NCI-H446 treated with DMSO at 0.1 percent for 48 hours (cell line): ENCODE measurements at places on chromosomes 5 and 9.

GRCh38 chr5:36675282-36675681, 68.9 kb downstream of the SLC1A3 start:
- DNase-seq, result no peak

DNA sequence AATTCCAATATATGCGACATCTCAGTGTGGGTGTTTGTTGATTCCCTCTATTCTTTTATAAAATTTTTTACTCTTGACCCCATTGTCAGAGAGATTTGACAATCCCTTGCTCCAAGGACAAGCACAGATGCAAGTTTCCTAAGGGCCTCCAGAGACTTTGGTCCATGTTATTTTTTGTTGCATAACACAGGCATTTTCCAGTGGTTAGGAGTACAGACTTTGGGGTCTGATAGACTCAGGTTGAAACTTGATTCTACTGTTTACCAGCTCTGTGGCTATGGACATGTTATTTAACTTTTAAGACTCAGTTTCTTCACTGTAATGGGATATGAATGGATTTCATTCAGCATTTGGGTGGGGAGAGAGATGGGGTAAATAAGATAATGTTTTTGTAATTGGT, 361.3 kb downstream of the ENC1 start:
- DNase-seq, result no peak

DNA sequence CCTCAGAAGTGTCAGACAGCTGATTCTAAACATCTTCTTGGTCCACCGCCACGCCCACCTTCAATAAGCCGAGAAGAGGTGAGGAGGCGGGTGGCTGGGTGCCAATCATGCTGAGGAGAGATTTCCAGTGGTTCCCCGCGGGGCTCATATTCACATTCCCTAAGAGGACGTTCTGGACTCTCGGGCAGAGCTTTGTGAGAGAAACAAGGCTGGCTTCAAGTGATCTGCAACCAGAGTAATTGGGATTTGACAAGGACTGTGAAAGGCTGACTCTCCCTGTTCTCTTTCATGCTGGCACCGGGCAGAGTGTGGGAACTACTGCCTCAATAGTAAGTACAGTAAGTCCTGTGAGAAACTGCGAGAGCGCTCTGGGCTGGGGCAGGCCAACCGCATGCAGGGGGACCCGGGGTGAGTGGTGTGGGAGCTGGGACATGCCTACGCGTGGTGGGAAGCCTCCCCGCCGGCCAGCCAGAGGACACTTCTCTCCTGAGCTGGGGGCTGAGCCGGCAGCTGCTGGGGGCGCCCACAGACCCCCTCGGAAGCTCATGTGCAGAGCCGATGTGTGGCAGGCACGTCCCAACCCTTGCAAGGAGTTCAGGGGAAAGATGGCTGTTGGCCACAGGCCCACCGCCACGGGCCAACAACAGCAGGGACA, 110.9 kb downstream of the LIFR start:
- no peak for DNase-seq

DNA sequence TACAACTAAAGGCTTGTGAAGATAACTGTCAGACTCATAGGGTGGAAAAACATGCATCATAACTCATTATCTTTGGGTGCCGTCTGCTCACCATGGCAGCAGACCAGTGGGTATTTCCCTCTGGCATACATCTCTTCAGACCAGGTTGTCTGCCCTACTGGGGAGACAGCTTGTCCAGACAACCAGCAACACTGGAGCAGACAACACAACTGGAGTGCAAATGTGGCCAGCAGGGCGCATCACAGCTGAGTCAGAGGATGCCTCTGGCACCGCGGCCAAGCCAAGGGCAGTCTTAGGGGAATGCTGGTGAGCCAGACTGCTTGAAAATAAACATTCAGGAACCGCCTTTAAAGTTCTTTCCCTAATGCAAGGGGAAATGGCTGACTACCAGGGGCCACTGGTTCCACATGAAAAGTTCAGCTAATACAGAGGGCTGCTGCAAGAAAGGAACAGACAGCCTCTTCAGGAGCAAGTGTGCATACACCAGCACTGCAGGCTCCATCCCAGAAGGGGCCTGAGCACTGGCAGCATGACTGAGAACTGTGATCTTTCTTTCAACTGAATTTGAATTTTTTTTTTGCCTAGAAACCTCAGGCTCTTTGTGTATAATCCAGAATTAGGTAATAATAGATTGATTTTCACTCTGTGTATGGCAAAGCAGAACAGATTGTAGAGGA, 77.3 kb downstream of the MAMDC2 start:
- peak; percentile 87 for DNase-seq

DNA sequence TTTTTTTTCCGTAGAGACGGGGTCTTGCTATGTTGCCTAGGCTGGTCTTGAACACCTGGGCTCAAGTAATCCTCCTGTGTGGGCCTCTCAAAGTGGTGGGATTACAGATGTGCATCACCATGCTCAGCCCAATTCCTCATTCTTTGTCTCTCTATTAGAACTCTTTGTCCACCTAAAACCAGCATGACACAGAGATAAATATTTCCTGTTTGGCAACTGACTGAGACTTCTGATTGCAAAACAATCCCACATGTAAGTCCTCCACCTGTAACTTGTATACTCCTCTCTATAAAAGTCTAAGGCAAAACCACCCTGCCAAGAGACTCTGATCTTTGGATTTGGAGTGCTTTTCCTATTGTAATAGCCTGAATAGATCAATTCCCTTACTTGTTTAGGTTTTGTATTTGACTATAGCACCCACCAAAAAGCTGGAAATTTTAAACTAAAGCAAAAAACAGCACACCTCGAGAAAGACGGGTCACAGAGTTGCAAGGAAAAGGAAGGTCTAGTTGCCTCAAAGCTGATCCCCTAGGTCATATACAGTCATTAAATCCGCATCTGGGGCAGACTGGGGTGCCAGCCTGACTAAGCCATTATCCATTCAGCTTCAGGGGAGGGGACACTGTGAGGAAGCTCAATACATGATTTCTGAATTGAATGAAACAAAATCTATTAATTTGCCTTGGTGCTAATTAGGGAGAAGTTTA, 13.5 kb upstream of the KIF27 start:
- DNase-seq, result no peak

GRCh38 chr9:121227862-121228261, 26.2 kb upstream of the RAB14 start:
- DNase-seq, result no peak

GRCh38 chr5:88691945-88692868, 190.8 kb downstream of the MEF2C start:
- DNase-seq, result no peak

DNA sequence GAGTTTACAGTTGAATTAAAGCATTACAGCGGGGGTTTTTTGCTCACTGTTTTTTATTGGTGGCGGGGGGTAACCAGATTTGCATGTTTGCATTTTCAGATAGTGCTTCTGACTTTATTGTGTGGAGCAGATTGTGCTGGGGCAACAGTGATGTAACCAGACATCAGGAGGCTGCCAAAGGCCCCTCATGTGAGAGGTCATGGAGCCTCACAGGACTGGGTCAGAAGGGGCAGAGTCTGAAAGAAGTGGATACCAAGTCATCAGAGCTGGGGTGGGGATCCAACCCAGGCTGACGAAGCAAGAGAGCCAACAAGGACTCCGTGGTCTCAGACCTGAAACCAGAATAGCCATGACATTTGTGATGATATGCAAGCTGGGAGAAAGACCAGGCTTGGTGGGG, 259.4 kb upstream of the TAS2R1 start:
- DNase-seq, result no peak

GRCh38 chr9:133968428-133968827, 23.7 kb downstream of the VAV2 start:
- DNase-seq, result no peak

DNA sequence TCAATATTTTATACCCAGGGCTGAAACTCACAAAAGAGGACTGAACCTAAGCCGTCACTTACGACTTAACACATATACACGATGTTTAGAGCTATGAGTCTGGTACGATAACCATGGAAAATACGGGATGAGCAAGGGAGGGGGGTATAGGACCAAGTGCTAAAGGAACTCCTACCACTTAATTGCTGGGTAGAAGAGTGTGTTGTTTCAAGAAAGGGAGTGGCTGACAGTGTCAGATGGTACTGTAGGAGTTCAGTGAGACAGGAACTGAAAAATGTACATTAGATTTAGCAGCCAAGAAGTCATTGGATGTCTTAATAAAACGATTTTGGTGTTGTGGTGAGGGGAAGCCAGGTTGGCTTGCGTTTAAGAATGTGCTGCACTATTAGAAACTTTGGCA, 21.6 kb downstream of the SLC12A2 start:
- DNase-seq, result no peak

- DNase-seq, result no peak
Observed at GRCh38 chr9:28206280-28206679, 633.0 kb upstream of the C9orf72 start.

GRCh38 chr5:3312299-3312698, 283.3 kb upstream of the IRX1 start:
- DNase-seq, result no peak

DNA sequence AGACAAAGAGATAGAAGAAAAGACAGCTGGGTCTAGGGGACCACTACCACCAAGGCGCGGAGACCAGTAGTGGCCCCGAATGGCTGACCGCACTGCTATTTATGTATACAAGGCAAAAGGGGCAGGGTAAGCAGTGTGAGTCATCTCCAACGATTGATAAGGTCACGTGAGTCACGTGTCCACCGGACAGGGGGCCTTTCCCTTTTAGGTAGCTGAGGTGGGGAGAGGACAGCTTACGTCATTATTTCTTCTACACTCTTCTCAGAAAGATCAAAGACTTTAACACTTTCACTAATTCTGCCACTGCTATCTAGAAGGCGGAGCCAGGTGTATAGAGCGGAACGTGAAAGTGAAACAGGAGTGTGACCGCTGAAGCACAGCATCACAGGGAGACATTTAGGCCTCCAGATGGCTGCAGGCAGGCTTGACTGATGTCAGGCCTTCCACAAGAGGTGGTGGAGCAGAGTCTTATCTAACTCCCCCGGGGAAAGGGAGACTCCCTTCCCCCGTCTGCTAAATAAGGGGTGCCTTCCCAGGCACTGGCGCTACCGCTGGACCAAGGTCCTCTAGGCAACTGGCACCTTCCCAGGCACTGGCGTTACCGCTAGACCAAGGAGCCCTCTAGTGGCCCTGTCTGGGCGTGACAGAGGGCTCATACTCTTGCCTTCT, 6.1 kb upstream of the PRR16 start:
- DNase-seq, result no peak

- no peak for DNase-seq
Observed at GRCh38 chr5:146001544-146002190, 65.3 kb downstream of the SH3RF2 start.
